ENCODE measurements at places on chromosomes 4 and X.
A peak's percentile ranks its signal among the peaks of the same experiment; 100 is the strongest.

DNA sequence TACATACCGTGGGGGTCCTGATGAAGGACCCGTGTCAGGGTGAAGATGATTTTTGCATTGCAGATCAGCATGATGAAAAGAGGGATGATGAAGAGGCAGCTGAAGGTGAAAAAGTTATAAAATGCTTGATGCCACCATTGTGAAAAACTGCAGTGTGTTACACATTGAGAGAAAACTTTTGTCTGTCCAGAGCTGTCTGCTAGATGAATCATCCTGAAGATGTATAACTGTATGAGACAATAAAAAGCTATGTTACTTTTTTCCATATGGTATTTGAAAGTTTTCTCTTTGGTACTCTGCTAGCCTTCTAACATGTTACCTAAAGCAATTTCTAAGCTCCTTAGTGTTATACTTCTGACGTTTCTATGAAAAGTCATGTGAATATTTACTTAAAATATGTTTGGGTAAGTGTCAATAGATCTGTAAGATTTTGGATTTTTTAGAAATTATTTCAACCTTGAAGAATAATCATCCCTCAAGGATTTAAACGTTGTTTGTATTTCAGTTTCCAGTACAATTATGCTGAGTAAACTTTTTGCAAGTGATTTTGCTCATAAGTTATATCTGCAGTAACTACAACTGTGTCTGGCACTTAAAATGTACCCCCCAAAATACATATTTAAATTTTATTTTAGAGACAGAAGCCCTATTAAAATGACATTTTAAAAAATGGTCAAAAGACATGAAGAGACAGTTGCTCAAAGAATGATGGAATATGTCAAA is 9.5 kb downstream of the GNRHR start:
- no peak for DNase-seq

DNA sequence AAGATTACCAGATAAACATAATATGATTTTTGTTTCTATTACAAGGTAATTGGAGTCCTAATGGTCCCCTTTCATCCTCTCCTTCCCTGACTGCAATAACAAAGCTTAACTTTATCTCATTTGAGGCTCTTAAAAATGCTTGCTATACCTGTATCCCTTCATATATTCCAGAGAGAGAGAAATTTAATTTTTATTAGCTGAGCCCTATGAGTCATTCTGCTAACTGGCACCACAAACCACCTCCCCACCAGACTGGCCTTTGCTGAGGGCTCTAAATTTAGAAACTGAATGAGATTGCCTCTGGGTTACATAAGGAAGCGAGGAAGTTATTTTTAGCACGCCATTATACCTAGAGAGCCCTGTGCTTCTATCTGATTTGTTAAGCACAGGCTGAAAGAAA is 27.4 kb downstream of the CBLL2 start:
- peak; percentile 75 for DNase-seq

- peak; percentile 28 for DNase-seq
These were observed 44.5 kb downstream of the TRIM2 start for GRCh38 chr4:153248641-153249198.

DNA sequence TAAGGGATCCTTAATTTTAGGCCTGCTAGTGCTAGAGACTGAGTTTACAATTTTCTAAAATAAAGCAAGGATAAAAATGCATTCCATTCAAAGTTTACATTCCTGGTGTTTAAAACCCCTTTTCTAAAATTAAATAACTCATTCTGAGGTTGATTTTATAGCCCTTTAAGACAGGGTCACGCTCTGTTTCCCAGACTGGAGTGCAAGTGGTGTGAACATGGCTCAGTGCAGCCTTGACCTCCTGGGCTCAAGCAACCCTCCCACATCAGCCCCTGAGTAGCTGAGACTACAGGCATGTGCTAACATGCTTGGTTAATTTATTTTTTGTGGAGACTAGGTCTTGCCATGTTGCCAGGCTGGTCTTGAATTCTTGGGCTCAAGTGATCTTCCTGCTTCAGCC is 6.8 kb upstream of the CDKL2 start:
- DNase-seq, result no peak

DNA sequence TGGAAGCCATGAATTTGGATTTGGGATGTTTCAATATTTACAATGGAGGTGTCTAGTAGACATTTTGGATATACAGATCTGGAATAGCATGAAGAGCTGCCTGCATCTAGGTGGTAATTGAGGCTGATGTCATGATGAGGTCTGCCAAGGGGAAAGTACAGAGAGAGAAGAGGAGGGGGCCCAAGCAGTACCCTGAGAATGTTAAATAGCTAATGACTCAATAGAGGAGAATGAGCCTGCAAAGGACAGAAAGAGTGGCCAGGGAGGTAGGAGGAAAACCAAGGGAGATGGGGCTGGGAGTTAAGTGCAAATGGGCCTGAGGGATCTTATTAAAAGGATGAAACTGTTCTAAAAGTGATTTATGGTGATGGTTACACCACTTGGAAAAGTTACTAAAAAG is 182.2 kb upstream of the KIT start:
- DNase-seq, result no peak

DNA sequence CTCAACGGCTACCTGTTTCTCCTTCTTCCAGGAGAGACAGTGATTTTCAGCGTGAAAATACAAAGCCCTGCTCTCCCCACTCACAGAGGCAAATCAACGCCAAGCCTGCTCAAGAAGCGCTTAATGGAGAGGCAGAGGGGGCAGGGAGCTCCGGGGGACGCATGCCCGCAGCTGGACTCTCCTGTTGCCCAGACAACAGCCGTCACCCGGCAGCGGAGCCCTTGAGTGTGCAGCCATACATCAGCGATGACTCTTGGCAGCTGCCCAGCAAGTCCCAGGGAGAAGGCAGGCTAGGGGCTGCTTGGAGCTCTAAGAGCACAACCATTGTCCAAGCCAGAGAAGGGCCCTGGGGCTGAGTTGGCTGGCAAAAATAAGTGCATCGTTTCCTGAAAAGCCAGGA is 71.0 kb upstream of the AFAP1 start:
- no peak for DNase-seq

DNA sequence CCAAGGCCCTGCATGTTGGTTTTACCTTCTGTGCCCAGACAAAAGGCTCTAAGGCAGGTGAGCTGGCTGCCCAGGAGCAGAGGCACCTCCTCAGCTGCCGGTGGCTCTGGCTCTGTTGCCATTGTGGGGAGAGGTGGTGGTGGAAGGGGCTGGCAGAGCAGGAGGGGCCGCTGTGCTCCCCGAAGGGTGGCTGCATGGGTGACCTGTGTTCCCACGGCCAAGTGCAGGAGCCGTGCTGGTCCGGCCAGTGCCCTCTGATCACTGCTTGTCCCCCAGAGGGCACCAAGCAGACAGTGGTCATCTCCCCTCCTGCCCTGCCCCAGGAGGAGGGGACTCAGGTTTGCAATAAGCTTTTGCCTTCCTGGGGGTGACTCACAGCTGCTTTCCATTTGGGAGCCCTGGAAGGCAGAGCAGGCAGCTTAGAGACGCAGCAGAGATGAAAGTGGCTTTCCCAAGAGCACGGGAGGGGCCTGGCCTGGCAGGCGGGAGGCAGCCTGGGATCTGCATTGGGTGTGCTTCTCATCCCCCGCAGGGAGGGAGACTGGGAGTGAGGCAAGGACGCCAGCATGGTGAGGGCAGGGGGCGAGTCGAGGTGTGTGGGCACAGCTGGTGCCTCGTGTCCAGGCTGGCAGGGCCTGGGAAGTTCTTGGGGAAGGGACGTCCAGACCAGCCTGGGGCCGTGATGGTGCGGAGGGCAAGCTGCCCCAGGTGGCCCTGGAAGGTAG is 28.7 kb downstream of the DOK7 start:
- no peak for DNase-seq

GRCh38 chr4:99645036-99645435 is 12.6 kb downstream of the C4orf54 start:
- DNase-seq, result no peak

- DNase-seq, result peak; percentile 1
These were observed 1624.7 kb downstream of the ARAP2 start for GRCh38 chr4:34619531-34620162.

DNA sequence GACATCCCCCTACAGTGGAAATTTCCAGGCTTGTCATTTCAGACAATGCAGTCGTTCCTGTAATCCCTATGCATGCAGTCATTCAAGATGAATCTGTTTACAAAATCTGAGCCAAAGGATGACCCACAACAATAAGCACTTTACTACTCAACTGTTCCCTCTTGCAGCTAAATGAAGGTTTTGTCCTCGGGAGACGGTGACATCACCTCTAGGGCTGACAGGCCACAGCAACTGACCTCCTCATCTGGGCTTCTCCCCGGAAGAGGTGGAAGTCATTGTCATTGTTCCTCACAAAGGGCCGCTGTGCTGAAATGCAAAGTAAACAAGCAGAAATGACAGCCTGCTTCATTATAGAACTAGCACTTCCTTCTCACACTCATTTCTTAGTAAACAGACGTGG is 29.2 kb downstream of the CLRN2 start:
- peak; percentile 77 for DNase-seq

- no peak for DNase-seq
These were observed 38.9 kb downstream of the WDR1 start for GRCh38 chr4:10077483-10078335.

GRCh38 chr4:38128478-38129459 is 168.6 kb downstream of the PTTG2 start:
- DNase-seq, result peak; percentile 95

- no peak for DNase-seq
These were observed 130.5 kb upstream of the TTC29 start for GRCh38 chr4:147076179-147076578.

DNA sequence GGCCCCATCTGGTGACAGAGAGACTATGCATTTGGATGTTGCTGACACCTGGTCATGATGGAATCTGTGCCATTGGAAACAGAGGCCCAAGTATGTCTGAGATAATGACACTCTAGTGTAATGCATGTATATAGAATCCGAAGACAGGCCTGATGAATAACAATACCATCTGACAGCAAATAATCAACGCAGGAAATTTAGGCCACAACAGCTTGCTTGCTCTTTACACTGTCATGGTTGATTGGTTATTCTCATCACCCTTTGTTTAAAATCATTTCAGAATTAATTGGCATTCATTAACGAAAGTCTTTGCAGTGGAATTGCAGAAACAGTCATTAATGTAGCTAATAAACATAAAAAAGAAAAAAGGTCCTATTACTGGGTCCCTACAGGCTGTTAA is 194.8 kb downstream of the AFF2 start:
- DNase-seq, result no peak

- no peak for DNase-seq
These were observed 368.9 kb upstream of the CTSO start for GRCh38 chr4:156322592-156322991.

GRCh38 chr4:117986321-117986720 is 48.0 kb upstream of the NDST3 start:
- DNase-seq, result no peak

- DNase-seq, result peak; percentile 32
These were observed 62.5 kb upstream of the GPR174 start for GRCh38 chrX:79081895-79082512.

GRCh38 chr4:34178476-34178875 is 2065.8 kb downstream of the ARAP2 start:
- DNase-seq, result no peak

DNA sequence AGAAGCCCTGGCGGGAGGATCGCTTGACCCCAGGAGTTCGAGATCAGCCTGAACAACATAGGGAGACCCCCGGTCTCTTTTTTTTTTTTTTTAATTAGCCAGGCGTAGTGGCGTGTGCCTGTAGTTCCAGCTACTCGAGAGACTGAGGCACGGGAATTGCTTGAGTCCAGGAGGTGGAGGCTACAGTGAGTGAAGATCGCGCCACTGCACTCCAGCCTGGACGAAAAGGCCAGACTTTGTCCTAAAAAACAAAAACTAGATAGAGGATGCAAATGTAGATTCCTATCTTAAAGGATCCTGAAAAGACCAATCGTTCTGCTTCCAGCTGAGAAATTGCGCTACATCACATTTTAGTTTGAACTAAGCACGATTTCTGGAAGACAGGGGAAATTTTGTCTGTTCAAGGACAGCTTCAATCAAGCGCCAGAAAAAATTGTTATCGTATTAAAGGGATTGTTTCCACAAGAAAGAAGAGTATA is 627 bp upstream of the HSD17B11 start:
- no peak for DNase-seq
